AG09319 (cell line): ENCODE measurements at places on chromosomes 1 and 21.

- DNase-seq: no peak
These were observed 662 bp downstream of the SCAF4 start for GRCh38 chr21:31731056-31731856.

GRCh38 chr1:116001739-116002487 is 25.6 kb downstream of the SLC22A15 start:
- no peak for DNase-seq

GRCh38 chr1:196866974-196867373 is 20.9 kb upstream of the CFHR4 start:
- no peak for DNase-seq

GRCh38 chr1:59204001-59204400 is 92.9 kb upstream of the FGGY start:
- peak; percentile 44 for DNase-seq

GRCh38 chr21:37575580-37575979 is 209.0 kb downstream of the DYRK1A start:
- DNase-seq: no peak

- no peak for DNase-seq
These were observed 19.8 kb downstream of the LMO4 start for GRCh38 chr1:87348341-87349019.

DNA sequence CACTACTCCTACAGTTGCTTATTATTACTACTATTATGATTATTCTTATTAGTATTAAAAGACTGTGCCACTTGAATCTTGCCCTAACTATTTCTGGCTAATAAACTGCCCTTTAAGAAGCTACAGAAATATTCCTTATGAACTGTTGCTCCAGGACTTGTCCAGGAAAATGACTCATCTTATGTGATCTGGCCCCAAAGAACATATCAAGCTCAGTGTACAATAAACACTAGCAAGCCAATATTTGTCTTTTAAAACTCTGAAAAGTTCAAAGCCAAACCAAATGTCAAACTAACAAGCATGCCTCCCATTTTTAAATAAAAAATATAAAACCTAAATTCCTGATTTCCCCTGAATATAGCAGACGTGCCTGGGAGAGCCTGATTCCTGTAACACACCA is 88.7 kb upstream of the SIM2 start:
- no peak for DNase-seq

GRCh38 chr1:58783090-58783992 is 506 bp downstream of the JUN start:
- no peak for DNase-seq

GRCh38 chr1:89484092-89485038 is 40.3 kb upstream of the LRRC8B start:
- no peak for DNase-seq

DNA sequence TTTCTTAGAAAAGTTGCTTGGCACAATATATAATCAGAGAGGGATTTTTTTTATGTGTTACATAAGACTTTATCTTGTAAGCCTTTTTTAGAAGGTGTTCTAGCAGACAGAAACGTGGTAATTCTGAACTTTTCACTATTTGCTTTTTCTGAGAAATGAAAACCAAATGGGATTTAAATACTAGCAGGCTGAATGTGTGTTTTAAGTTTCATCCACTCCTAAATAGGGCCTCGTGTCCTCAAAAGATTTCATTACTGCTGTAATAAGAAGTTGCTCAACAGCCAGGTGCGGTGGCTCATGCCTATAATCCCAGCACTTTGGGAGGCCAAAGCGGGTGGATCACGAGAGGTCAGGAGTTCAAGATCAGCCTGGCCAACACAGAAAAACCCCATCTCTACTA is 44.7 kb upstream of the FMO2 start:
- DNase-seq: no peak

- no peak for DNase-seq
These were observed 122.2 kb downstream of the POU2F1 start for GRCh38 chr1:167342846-167343245.

GRCh38 chr1:19837866-19838265 is 22.8 kb upstream of the RNF186 start:
- no peak for DNase-seq

GRCh38 chr1:13823126-13823880 is 123.3 kb downstream of the PRDM2 start:
- DNase-seq: no peak

- DNase-seq: no peak
These were observed 150.1 kb downstream of the HIVEP3 start for GRCh38 chr1:41768583-41768982.

DNA sequence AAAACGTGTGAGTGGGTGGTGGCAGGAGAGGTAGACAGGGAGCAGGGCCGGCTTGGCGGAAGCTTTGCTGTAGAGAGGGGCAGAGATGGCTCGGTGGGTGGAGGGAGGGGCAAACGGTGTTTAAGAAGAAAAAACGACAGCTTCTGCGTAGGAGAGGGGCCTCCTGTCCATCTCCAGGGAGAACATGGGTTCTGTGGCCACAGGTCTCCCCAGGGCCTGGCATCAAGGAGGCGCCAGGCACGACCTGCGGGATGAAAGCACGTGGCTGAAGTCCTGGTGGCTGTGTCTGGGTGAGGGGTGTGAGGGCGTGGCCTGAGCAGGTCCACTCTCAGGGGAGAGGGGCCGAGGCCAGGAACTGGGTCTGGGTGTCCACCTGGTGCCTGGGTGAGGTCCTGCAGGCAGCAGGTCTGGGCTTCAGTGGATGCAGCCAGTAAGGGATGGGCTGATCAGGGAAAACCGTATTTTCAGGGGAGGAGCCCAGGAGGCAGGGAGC is 940 bp upstream of the PRKCZ start:
- no peak for DNase-seq

- DNase-seq: no peak
These were observed 49.5 kb upstream of the RAB4A start for GRCh38 chr1:229221106-229222019.
